ENCODE measurements at places on chromosomes 1 and 21.

- DNase-seq: no peak
Observed at GRCh38 chr21:41621513-41621912, 113.6 kb upstream of the TMPRSS2 start.

GRCh38 chr21:41242238-41242829 lies 74.3 kb upstream of the FAM3B start:
- DNase-seq: no peak

DNA sequence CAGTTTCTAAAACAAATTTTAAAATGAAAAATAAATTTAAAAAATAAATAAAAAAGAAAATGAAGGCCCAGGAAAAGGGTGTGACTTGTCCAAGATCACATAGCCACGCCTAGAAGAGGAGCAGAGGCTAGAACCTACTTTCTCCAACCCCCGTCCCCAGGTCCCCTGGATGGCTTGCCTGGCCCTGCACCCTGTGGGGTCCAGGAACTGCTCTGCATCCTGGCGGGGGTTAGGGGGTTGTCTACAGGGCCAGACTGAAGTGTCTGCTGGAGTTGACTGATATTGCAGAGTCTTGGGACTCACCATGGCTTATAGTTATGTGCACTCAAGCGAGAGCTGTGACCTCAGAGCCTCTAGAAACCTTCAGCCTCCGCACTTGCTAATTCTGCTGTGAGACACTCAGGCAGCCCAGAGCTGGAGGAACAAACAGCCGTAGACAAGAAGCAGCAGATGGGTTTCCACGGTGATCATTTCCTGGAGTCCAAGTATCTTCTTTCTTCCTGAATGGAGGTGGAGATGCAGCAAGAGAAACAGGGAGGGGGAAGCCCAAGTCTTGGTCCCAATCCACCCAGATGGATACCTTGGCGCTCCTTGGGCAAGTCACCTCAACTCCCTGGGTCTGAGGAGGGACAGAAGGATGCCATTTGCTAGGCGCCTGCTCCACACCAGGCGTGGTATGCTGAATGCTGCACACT lies 5.2 kb upstream of the EXTL1 start:
- no peak for DNase-seq

DNA sequence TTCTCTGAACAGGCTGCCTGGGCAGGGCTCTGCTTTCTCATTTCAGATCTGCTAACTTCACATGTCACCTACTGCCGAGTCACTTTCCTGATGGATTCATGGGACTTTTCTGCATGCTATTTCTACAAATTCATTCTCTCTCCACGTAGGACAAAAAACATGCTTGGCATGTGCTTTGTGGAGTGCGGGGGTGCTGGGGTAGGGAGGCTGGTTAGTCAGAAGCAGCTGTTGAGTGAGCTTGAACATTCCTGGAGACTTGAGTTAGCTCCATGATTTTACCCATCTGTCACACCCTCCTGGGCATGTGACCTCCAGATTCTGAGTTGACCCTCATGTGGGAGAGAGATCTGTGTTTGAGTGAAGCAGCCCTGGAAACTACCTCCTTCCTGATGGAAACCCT lies 71.4 kb downstream of the UCK2 start:
- DNase-seq: no peak

DNA sequence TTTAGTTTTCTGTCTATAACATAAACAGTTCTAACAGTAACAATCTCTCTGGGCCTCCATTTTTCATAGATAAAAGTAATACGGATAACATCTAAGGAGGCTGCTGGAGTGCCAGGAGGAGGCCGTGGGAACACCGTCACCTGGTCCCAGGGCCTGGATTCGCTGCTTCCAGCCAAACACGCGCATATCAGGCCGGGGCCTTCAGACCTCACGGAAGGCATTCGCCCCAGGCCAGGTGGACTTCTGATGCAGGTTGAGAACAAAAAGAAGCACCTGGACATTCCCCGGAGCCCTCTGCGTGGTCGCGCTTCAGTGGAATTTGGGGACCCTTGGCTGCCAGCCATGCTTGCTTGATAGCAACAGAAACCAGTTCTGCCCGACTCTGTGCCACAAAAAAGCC lies 113.1 kb upstream of the GUCA2B start:
- DNase-seq: no peak

- no peak for DNase-seq
Observed at GRCh38 chr1:25020851-25021590, 90.9 kb upstream of the RUNX3 start.

GRCh38 chr1:41981796-41982195 lies 63.1 kb upstream of the HIVEP3 start:
- no peak for DNase-seq

- DNase-seq: no peak
Observed at GRCh38 chr1:53551428-53551995, 92.3 kb downstream of the DMRTB1 start.

- DNase-seq: no peak
Observed at GRCh38 chr1:94599095-94599813, 57.7 kb upstream of the F3 start.

- no peak for DNase-seq
Observed at GRCh38 chr1:84272401-84272800, 29.1 kb upstream of the SAMD13 start.

GRCh38 chr1:94974824-94975223 lies 47.9 kb upstream of the CNN3 start:
- DNase-seq: no peak

GRCh38 chr1:866095-866494 lies 57.6 kb upstream of the SAMD11 start:
- DNase-seq: no peak

- DNase-seq: no peak
Observed at GRCh38 chr21:15455819-15456462, 273.8 kb upstream of the USP25 start.

- DNase-seq: peak; percentile 84
Observed at GRCh38 chr1:156146020-156146768, 7.2 kb upstream of the SEMA4A start.

GRCh38 chr21:39628385-39628784 lies 15.6 kb downstream of the B3GALT5 start:
- no peak for DNase-seq

DNA sequence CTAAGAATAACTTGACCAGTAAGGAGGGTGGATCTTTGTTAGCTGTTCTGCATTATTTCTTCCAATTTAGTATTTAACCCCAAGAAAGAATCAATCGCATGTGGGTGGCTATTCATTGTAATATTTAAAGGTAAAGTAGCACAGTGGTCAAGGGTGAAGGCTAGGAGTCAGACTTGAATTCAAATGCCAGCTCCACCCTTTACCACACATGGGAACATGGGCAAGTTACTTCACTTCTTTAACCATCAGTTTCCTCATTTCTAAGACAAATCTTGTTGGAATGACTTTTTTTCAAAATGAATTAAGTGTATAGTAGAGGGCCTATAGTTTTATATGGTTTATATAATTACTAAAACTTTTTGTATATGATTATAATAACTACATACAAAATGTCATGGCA lies 71.3 kb upstream of the S1PR1 start:
- no peak for DNase-seq

- DNase-seq: no peak
Observed at GRCh38 chr1:31036749-31037500, 28.6 kb downstream of the PUM1 start.

DNA sequence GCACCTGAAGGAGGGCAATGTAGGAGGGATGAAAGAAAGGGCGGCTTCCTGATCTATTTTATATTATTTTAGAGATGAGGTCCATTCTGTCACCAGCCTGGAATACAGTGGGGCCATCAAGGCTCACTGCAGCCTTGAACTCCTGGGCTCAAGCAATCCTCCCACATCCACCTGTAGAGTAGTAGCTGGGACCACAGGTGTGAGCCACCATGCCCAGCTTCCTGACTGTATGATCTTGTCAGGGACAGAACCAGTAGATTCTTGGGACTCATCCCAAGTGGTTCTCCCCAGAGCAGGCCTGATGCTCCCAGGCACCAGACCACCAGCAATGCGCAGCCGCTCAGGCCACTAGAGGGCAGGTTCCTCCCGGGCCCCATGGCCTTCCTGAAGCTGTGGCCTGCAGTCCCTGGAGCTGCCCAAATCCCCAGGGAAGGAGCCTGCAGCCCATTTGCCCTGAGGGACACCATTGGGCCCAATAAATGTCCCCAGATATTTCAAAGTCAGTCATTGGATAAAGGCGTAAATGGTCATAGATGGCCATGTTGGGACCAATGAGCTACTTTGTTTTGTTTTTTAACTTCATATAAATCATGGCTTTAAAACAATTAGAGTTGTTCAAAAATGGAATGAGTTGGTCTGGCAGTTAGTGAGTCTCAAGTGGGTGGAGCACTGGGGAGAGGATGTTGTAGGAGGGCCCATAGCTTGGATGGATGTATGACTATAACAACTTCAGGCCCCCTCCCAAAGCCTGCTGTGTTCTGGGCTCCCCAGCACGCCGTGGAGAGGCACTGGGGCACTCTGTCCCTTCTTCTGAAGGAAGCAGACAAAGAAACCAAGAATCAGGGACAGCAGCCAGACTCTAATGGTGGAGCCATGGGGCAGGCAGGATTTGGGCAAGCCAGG lies 44.7 kb upstream of the GOLT1A start:
- peak; percentile 93 for DNase-seq

DNA sequence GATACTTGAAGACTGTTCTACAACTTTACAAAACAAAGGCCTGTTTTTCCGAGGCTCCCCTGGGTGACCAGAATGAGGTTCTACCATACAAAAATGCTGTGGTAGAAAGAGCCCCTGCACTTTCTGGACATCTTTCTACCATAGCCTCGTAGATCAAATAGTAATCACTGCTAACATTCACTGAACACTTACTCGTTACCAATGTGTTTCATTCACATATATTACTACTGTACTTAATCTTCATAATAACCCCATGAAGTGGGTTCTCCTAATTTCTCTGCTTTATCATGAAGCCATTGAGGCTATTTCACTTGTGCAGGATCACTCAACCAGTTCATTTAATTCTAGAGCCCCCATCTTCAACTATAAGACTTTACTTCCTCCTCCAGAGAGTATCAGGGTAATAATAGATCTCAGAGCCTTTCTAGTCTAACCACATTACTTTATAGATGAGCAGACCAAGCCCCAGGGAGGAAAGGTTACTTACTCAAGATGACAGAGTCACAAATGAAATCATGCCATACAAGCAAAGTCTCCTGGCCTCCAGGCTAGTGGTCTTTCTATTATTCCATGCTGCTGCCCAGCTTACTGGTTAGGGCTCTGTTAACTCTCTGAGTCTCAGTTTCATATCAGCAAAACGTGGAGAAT lies 46.7 kb upstream of the OSBPL9 start:
- no peak for DNase-seq

- peak; percentile 54 for DNase-seq
Observed at GRCh38 chr21:31730712-31731055, 1.2 kb downstream of the SCAF4 start.

DNA sequence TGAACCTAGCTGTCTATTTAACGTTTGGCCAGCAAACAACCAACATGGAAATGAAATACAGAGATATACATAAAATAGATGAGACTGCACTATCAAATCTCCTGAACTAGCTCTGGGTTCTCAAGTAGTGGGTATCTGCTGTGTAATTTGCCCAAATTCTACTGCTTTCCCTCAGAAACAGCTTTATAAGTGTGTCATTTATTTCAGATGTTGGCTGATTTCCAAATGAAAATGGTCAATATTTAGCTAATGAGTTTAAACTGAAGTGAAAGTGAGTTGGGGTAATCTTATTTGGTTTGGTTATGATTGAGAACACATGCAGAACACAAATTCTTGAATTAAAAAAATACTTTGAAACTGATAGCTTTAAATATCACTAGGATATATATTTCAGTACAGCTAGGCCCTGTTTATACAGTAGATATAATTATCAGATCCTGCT lies 601.7 kb upstream of the CXADR start:
- no peak for DNase-seq

DNA sequence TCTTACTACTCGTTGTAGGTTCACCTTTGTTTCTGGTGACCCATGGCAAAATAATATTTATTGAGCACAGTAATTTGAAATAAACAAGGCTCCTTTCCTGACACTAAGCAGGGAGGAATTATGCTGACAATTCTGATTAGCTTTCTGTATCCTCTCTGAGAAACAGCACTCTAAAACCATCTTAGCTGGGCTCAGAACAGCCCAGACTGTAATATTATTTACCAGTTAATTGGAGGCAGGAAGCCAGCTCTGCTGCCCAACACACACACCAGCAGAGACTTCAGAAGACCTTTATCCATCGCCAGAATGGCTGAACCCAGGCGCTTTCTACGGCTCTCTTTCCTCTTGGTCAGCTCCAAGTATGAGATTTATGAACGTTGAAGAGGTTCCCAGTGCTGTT lies 77.6 kb upstream of the FMN2 start:
- DNase-seq: no peak

DNA sequence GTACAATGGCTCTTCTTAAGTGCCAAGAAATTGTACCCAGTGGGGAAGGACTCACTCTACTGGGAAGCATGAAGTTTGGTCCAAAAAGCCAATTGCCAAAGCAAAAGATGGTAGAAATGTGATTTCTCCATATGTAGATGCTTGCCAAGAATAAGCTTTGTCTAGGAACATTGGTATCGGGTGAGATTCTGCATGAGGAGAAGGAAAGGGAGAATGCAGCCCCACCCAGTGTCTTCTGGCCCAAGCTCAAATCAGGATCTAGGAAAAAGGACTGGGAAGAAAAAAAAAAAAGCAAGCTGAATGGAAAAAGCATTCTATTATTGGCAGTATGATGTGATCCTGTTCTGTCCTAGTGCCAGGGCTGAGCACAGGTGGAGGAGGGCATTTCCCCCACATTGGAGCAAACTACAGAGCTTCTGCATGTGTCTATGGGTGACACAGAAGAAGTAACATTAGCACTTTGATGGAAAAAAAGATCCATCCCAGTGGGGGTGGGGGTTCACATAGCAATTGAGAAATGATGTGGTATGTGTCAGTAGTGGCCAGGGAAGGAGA lies 226.6 kb downstream of the KCNH1 start:
- no peak for DNase-seq

DNA sequence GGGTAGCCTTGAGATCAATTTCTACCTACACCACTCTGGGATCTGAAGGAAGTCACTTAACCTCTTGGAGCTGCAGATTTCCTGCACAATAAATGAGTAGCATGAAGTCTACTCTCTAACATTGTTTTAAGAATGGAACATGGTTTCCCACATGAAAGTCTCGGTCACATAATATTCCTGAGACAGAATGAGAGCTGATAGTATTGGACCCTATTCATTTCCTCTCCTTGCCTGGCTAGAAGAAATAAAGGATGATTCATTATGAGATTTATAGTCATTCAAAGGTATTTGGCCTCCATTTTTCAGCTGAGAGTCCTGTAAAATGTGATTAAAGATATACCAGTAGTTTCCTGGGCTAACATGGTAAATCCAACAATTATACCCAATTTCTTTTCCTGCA lies 56.7 kb downstream of the ARHGAP29 start:
- no peak for DNase-seq

- DNase-seq: no peak
Observed at GRCh38 chr21:43944757-43945156, 67.4 kb upstream of the TRAPPC10 start.

DNA sequence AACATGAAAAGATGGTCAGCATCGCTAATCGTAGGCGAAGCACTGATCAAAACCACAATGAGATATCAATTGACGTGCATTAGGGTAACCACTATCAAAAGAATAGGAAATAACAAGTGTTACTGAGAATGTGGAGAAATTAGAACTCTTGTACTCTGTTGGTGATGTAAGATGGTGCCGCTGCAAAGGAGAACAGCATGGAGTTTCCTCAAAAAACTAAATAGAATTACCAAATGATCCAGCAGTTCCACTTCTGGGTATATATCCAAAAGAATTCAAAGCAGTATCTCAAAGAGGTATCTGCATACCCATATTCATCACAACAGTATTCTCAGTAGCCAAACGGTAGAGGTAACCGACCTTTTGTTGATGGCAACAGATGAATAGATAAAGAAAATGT lies 8.3 kb upstream of the CD101 start:
- DNase-seq: no peak

GRCh38 chr1:8493916-8494540 lies 176.1 kb downstream of the SLC45A1 start:
- DNase-seq: no peak

- no peak for DNase-seq
Observed at GRCh38 chr21:34915364-34915841, 133.7 kb downstream of the RUNX1 start.
